T follicular helper cell (primary cell): ENCODE measurements at places on chromosomes 6 and 20.

DNA sequence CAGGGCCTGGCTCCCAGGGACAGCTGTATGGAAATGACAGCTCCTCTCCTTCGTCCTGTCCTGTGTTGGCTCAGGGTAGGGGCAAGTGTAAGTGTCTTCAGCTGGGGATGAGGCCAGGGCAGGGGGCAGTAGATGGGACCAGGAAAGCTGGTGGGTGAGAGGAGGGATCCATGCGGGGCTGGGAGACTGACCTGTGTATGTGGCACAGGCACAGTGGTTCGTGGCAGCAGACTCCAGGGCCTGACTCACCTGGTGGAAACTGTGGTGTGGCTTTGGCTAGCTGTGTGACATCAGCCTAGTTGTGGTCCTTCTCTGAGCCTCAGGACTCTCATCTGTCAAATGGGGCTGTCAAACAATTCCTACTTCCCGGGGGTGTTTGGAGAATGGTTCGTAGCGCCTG, 13.7 kb upstream of the SCRT2 start:
- DNase-seq: no peak

GRCh38 chr6:42243046-42243445, 25.4 kb upstream of the MRPS10 start:
- DNase-seq: no peak

DNA sequence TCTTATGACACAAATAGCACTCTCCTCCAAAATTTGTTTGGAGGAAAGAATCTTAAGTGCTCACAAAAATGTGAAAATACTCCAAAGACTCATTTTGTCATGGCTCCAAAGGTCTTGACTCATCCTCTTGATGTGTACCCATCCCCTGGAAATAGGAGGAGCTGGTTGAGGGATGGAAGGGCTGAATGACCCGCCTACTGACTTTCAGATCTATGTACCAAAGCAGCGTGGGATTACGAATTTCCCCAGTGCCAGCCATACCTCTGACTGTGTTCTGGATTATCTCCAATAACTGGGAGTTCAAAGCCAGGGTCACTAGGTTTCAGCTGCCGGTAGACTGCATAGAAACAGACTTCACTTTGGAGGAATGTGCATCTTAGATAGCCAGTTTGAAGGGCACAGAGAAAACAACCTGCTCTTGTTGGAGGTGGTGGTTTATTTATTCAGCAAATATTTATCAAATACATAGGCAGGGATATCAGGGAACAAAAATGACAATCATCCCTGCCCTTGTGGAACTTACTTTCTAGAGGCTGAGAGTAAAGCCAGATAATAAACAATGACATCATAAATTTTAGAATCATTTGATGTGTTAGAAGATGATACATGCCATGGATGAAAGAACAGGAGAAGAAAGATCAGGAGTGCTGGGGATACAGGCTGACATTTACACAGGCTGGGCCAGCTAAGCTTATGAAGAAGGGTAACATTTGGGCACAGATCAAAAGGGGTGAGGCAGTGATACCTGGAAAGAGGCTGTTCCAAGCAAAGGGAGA, 246.6 kb downstream of the TBXT start:
- DNase-seq: no peak

- no peak for DNase-seq
Measured at GRCh38 chr20:9608639-9609340, 94.4 kb downstream of the LAMP5 start.

GRCh38 chr6:169097381-169097959, 156.2 kb downstream of the THBS2 start:
- no peak for DNase-seq

- no peak for DNase-seq
Measured at GRCh38 chr6:37612475-37612874, 85.2 kb downstream of the MDGA1 start.

GRCh38 chr20:21936720-21937380, 231.4 kb downstream of the PAX1 start:
- no peak for DNase-seq

DNA sequence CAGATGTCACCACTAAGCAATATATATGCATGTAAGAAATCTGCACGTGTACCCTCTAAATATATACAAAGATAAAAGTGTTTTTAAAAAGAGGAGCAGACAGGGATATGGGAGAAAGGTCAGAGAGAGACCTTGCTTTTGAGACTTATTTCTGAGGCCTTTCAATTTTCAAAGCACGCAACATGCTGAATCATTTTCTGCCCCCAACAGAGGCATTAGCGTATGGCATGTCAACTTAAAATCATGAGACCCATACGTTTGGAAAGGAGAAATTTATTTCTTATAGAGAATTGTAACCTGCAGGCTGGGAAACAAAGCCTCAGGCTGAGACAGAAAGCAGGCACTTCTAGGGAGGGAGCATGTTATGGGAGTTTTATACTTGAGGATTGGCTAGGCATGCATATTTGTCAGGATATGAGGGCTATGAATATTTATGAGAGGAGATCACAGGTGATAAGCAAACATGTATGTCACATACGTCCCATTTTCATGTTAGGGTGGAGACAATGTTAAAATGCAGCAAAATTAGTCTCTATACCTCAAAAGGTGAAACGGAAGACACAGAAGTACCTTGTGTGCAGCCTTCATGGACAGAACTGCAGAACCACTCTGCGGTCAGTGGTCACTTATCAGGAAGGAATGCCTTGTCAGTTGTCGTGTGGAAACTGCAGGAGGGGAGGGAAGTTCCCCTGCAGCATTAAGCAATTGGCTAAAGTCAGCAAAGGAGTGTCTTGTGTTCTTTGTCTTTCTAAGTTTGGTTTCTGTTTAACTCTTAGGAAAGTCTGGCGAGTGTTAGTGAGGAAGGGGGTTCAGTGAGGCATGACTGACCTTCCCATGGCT, 6.3 kb upstream of the GABRR2 start:
- DNase-seq: no peak

GRCh38 chr6:121522265-121522664, 86.8 kb downstream of the GJA1 start:
- DNase-seq: no peak

- DNase-seq: no peak
Measured at GRCh38 chr20:37540001-37540400, 12.3 kb upstream of the BLCAP start.

DNA sequence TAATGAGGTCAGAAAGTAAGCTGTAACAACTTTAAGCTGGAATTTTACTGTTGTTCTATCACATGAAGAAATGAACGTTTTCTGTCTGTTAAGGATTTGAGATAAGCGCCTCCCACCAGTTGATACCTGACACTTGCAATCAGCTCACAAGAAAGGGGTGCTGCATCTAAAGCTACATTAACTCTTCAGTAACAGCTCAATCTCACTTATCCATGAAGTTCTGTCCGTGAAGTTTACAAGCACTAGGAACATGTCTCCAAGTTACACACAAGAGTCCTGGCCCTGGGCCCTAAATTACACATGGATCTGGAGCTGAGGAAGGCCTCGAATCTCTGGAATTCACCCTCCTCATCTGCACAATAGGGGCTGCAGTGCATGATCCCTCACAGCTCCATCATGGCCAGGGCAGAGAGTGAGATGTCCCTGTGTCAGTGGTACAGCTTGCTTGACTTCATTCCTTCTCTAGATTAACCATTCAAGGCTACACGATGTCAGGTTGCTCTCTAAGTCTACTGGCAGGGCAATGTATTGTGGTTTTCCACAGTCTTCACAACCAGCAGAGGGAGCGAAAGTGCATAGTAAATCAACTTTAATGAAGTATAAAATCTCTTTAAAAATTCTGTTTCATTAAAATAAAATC, 182.4 kb upstream of the MCHR2 start:
- DNase-seq: no peak

DNA sequence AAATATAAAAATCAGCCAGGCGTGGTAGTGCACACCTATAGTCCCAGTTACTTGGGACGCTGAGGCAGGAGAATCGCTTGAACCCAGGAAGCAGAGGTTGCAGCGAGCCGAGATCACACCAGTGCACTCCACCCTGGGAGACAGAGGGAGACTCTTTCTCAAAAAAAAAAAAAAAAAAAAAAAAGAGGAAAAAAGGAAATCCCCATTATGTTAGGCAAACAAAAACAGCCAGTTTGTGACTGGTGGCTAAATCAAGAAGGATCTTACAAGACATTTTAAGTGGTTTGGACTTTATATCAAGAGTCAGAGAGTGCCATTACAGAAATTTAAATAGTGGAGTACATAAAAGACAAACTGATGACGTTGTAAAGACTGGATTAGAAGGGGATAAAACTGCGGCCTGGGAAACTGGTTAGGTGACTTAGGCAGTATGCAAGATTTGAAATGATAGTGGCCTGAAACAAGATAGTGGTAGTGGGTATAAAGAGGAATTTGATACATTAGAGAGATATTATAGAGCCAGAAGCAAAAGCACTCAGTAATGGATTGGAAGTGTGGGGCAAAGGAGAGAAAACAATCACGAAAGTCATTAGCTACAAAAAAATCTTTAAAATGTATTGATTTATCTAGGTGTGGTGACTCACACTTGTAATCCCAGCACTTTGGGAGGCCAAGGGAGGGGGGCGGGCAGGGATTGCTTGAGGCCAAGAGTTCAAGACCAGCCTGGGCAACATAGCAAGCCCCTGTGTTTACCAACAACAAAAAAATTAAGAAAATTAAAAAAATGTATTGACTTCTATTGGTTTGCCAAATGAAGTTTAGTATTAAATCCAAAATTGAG, 1.7 kb upstream of the MYO6 start:
- no peak for DNase-seq

- no peak for DNase-seq
Measured at GRCh38 chr6:1015825-1016224, 296.1 kb upstream of the FOXQ1 start.

DNA sequence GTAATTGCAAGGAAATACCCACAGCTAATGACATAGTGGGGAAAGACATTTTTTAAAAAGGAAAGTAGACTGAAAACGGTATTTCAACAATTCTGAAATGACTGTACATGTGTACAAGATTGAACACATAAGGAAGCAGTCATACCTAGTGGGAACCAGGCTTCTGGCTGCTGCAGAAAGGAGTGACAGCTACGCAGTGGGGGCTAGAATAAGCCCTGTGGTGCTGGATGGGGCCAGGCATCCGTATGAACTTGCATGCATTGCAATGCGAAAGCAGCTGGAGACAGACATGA, 54.9 kb upstream of the GPR31 start:
- no peak for DNase-seq

GRCh38 chr6:42933205-42933604, 3.9 kb downstream of the CNPY3 start:
- DNase-seq: no peak

GRCh38 chr6:8269094-8269493, 166.3 kb downstream of the SLC35B3 start:
- no peak for DNase-seq

DNA sequence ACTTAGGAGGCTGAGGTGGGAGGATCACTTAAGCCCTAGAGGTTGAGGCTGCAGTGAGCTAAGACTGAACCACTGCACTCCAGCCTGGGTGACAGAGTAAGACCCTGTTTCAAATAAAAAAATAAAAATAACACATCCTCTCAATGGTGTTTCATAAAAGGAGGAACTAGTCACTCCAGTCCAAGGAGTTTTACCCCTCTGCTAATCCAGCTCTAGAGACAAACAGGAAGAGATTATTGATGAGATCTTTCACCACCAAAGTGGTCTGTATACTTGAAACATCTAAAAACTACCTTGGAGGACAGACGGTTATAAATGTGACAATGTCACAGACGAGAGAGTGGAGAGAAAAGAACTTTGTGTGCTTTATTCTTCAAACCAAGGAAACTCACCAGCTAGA, 58.2 kb downstream of the PIGU start:
- DNase-seq: no peak

GRCh38 chr6:27260836-27261375, 13.4 kb downstream of the PRSS16 start:
- no peak for DNase-seq

DNA sequence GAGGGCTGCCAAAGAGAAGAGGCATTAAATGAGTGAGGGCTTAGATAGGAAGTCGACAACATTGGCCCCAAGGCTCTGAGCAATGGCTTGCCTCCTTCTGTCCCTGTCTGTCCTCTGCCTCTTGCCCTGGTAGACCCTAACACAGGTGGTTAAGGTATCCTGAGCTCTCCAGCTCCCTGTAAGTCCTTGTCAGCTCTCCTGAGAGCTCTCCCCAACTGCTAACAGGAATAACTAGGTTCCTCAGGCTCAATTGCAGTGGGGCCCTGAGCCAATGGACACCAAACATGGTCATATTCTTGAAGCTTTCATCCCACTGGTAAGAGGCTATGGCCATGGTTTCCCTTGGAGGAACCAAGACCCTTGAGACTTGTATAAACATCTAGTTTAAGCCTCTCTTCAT, 5.0 kb upstream of the CPNE1 start:
- DNase-seq: no peak

GRCh38 chr6:163185744-163186143, 228.8 kb upstream of the QKI start:
- DNase-seq: no peak

- no peak for DNase-seq
Measured at GRCh38 chr6:43494321-43494720, 15.8 kb downstream of the LRRC73 start.

DNA sequence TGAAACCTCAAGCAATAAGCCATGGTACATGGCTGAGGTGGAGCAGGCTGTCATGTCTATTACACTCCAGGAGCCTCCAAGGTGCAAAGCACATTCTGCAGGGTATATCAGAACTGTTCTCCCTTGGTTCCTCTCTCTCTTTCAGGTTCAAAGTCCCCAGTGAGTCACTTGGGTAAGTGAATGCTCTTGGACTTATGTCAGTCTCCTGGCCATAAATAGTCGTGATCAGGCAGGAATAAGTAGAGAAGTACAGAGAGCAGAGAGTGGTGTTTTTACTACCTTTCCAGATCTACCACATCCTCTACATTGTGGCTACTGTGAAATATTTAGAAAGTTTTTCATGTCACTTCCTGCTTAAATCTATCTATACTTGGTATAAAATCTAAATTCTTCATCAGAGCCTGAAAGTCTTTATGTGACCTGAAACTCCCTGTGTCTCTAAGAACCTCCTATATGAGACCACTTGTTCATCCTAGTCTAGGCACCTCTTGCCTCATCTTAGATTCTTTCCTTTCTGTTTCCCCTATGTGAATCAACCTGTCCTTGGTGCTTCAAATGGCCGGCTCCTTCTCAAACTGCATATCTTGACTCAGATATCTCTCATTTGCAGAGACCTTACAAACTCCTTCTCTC, 1077.6 kb upstream of the MAP3K7 start:
- no peak for DNase-seq

DNA sequence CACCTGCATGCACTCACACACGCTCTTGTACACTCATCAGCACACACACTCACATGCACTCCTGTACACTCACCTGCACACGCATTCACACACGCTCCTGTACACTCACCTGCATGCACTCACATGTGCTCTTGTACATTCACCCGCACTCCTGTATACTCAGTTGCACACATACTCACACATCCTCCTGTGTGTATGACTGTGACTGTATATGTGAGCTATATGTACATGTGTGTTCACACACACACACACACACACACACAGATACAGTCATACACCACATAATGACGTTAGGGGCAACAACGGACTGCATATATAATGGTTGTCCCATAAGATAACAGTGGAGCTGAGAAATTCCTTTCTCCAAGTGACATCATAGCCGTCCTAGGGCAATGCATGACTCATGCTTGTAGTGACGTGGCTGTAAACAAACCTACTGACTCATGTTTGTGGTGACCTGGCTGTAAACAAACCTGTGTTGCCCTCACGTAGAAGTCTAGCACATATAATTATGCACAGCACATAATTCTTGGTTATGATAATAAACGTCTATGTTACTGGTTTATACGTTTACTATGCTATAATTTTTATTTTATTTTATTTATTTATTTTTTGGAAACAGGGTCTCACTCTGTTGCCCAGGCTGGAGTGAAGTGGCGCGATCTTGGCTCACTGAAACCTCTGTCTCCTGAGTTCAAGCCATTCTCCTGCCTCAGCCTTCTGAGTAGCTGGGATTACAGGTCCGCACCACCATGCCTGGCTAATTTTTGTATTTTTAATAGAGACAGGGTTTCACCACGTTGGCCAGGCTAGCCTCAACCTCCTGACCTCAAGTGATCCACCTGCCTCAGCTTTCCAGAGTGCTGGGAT, 22.8 kb upstream of the TAF4 start:
- no peak for DNase-seq
